Peyer's patch (tissue), 4 donors: ENCODE measurements at places on chromosomes 16 and 17.

DNA sequence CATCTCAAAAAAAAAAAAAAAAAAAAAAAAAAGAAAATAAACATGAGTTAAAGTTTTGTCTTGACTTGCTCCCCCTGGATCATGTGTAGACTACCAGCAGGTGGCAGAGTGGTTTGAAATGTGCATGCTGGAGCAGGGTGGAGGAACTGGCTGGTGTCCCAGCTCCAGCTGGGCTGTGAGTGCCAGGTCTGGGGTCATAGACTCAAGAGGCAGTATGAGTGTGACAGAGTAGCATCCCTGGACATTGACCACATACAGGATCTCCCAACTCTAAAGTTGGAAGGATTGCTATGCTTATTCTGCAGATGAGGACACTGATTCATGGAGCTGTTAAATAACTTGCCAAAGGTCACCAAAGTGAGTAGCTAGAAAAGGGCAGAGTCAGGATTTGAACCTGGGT, 198.0 kb upstream of the MPHOSPH6 start:
- no peak for DNase-seq

- DNase-seq, result no peak
Observed at GRCh38 chr16:11057711-11058345, 113.5 kb downstream of the CLEC16A start.

- no peak for DNase-seq
Observed at GRCh38 chr16:85902366-85903155, 3.6 kb downstream of the IRF8 start.

DNA sequence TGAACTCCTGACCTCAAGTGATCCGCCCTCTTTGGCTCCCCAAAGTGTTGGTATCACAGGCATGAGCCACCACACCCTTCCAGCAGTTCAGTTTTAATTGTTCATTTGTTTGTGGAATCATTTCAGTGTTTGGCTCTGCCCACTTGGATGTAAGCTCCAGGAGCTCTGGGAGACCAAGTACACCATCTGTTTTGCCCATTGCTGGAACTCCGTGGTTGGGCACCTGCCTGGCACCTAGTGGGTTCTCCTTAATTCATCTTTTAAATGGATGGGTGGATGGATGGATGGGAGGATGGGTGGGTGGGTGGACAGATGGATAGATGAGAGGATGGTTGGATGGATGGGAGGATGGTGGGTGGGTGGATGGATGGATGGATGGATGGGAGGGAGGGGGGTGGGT, 953 bp upstream of the NECAB2 start:
- DNase-seq, result no peak

DNA sequence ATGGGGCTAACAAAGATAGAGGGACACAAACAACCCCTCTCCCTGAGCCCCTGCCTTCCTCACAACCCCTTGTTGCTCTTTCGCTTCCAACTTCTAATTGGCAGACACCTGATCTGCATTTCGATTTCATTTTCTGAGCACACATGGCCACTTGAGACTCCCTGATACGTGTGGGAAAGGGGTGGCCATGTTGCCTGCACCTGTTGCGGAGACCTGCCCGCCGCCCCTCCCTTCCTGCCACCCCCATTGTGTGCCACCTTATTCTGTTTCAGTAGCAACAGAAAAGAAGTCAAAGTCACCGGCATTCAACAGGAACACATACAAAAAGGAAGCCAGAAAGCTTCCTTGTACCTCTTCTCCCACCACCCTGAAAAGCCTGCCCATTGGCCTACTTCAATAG, 254.7 kb upstream of the SOX9 start:
- no peak for DNase-seq

- no peak for DNase-seq
Observed at GRCh38 chr17:31695456-31696090, 163.5 kb downstream of the COPRS start.

- peak; percentile 14 for DNase-seq
Observed at GRCh38 chr17:61412860-61413660, 13.4 kb downstream of the TBX2 start.

DNA sequence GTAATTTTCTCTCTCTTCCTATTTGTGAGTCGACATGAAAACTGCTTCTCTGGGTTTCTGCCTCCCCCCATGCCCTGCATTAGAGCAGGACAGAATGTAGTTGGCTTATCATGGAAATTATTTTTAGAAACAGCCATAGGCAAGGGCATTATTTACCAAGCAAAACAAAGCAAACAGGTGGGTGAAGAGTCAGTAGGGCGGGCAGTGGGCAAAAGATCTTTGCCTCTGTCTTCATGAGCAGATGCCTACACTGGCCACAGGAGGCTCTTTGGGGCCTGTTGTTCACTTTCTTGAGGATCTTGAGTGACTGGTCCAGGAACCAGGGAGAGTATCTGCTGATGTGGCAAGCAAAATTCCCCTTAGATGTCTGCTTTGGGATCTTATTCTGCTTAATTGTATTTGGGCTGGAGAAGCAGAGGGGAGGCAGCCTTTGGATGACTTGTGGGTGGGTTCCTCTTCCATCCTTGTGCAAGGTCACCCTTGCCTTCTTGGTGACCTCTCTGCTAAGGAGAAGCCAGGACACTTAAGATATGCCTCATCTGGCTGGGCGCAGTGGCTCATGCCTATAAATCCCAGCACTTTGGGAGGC, 42.5 kb upstream of the CLEC19A start:
- DNase-seq, result no peak

- no peak for DNase-seq
Observed at GRCh38 chr16:52271088-52271750, 275.7 kb downstream of the TOX3 start.

DNA sequence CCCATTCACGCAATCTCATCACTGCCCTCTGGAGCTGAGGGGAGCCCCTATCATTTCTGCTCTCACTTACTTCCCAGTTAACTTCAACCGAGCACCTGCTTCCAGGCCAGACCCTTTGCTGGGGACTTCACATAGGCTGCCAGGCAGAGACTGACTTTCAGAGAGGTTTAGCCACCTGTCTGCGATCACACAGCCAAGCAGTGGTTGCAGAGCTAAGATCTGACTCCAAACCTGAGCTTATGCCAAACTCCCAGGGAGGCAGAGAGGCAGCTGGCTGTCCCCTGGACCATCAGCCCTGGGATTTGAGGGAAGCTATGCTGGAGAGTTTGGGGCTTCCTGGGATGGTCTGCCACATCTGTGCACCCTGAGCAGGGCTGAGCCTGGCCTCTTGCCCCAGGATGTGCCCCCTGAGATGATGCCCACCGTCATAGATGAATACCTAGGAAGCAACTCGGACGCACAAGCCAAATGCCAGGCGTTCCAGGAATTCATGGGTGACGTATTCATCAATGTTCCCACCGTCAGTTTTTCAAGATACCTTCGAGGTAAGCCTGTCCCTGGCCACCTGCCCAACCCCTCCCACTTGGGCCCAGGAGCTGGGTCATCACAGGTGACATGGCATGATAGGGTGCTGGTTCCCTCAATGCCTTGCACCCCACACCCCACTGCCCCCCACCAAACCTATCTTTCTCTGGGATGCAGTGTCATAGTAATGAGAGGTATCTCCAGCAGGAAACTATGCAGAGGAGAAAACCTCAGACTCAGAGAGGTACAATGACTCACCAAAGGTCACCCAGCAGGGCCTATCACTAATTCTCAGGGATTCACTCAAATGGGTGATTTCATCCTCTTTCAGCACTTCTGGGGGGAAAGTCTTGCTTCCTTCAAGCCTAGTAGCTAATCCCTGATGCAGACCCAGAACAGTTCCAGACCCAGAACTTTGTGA, 10.0 kb downstream of the CES3 start:
- DNase-seq, result no peak

DNA sequence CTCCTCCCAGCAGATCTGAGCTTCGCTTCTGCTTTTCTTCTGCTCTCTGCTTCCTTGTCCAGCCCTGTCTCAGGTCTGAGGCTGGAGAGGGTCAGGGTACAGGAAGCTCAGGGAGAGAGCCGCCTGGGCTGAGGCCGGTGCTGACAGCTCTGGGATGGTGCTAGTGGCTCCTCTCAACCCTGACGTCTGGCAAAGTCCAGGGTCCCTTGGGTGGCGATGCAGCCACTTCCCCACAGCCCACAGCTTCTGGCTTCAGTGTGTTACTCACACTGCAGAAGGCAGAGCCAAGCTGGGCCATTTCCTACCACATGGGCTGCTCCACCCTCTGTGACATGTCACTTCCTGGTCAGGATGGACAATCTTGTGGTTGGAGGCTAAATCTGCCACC, at the start of gene CD300C:
TSS of gene CD300C (minus strand) at position 273 of the 388 bp plus-strand sequence. CDS start 333 bp downstream, outside the sequence.
- peak; percentile 54 for DNase-seq

DNA sequence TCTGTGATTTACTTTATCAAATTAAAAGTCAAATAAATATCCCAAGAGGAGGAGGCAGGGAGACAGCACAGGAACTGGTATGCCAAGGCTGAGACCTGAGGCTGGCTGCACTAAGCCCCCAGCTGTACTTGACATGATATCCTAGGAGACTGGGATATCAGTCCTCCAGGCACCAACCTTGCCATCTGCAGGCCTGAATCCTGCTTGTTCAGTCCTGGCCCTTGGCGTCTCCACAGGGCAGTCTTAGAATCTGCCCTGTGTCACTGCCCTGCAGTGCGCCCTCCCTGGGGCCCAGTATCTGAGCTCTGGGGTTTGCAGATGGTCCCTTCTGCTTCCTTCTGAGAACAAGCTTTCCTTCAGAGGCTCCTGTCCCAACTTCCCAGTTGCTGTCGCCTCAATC, 75.9 kb downstream of the HS3ST3A1 start:
- no peak for DNase-seq

- DNase-seq, result no peak
Observed at GRCh38 chr17:77120868-77121267, 19.9 kb upstream of the SEC14L1 start.
